ENCODE measurements at places on chromosomes 5 and 9. TPM values are rescaled to one million over a fixed set of nuclear protein-coding genes. Genes with fewer than 3 reads are reported as not detected.

The ERCC8 gene
- total RNA-seq = 10.1 TPM

The GBGT1 gene
- 2.1 TPM for total RNA-seq

The SPATA31D4 gene
- total RNA-seq = not detected

The LCN9 gene
- total RNA-seq = not detected

The TEX48 gene
- not detected for total RNA-seq

The LSM11 gene
- total RNA-seq = 4.1 TPM

GRCh38 chr5:14669975-14670374 lies 5.5 kb downstream of the OTULIN start:
- no peak for DNase-seq

DNA sequence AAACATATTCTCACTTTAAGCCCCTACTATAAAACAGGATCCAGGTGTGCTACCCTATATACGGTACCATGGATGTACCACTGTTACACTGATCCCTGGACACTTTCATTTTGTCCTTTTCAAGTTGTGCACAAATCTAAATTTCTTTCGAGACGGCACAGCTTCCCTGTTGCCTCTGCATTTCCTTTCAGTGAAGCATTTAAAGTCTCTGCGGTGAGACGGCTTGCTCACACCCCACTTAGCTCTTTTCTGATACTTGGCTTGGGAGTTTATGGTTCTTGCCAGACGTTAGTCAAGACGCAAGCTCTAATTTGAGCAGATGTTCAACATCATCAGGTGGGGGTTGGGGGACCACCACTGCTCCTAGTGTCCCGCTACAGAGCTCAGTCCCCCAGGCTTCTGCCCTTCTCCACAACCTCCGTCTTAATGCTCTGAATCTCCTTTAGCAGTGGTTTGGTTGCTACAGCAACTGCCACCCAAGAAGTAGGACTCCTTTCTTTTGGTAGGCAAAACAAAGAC lies 15.8 kb downstream of the F2RL2 start:
- DNase-seq = no peak

- no peak for DNase-seq
These were observed 2.3 kb downstream of the ALAD start for GRCh38 chr9:113398796-113399195.

GRCh38 chr5:57219386-57219785 lies 45.5 kb downstream of the GPBP1 start:
- no peak for DNase-seq

- no peak for DNase-seq
These were observed 31.2 kb downstream of the AMBP start for GRCh38 chr9:114046875-114047274.

- no peak for DNase-seq
These were observed 2011.0 kb upstream of the NUDT12 start for GRCh38 chr5:105573575-105573974.

GRCh38 chr5:39624268-39624886 lies 199.6 kb upstream of the DAB2 start:
- DNase-seq = no peak

- no peak for DNase-seq
These were observed at the start of gene LRRTM2 for GRCh38 chr5:138874771-138875551. Gene LRRTM2, minus strand, starts transcription at chr5:138875335. Its CDS starts 424 bp downstream, at chr5:138874911.

DNA sequence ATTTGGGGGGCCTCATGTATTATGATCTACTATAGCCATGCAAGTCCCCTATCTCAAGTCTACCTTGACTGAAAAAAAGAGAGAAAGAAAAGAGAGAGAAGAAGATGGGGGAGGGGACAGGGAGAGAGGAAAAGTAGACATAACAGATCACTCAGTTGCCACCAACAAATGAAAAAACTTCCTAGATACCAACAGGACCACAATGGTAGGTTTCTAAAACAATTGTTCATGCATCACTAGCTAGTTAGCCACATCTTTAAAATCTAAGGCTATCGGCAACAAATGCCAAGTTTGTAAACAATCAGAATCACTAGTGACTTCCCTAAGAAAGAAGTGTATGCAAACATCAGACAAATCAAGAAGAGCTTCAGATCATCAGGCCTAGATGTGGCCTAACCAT lies 328.2 kb downstream of the BNC2 start:
- DNase-seq = no peak

GRCh38 chr9:81183761-81184160 lies 505.6 kb downstream of the TLE1 start:
- DNase-seq = no peak

DNA sequence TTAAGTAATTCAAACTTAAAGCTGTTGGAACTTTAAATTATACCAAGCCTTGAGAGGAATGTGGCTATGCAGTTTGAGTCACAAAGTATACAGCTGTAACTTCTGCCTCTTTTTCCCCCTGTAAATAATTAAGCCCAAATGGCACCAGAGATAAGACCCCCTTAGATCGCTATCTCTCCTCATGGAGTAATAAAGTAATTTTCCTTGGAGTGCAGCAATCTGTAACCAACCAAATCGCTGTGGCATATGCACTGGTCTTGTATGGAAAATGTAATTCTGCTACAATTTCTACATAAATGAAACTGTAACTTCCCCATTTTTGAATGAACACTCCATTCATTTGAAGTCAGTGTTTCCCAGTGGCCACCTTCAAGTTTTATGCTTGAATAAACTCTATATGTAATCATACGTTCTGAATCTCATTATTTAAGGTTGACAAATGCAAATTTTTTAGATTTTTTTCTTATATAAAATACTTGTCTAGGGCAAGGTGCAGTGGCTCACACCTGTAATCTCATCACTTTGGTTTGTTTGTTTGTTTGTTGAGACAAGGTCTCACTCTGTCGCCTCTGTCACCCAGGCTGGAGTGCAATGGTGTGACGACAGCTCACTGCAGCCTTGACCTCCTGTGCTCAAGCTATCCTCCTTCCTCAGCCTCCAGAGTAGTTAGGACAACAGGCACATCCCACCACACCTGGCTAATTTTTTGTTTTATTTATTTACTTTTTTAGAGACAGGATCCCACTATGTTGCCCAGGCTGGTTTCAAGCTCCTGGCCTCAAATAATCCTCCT lies 12.3 kb downstream of the SUSD1 start:
- no peak for DNase-seq

GRCh38 chr9:135819905-135820304 lies 87.4 kb downstream of the CAMSAP1 start:
- DNase-seq = no peak

DNA sequence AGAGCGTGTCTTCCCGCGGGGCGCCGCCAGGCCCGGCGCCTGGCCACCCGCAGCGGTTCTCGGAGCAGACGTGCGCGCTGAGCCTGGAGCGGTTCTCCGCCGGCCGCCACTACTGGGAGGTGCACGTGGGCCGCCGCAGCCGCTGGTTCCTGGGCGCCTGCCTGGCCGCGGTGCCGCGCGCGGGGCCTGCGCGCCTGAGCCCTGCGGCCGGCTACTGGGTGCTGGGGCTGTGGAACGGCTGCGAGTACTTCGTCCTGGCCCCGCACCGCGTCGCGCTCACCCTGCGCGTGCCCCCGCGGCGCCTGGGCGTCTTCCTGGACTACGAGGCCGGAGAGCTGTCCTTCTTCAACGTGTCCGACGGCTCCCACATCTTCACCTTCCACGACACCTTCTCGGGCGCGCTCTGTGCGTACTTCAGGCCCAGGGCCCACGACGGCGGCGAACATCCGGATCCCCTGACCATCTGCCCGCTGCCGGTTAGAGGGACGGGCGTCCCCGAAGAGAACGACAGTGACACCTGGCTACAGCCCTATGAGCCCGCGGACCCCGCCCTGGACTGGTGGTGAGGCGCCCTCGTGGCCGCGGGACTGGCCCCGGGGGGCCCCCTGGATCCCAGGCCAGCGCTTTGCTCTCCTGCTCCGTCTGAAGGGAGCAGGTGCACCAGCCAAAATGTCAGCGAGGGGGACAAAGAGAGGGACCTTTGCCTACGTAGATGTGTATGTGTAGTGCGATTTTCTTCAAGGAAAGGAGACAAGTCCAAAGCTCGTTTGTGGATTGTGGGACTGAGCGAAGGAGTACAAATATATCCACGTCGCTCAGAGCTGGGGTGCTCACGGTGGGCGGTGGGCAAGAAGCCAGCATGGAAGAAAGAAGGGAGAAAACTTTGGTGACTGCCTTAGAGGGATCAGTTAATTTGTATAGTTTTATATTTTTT lies 19.5 kb downstream of the BTNL9 start:
- DNase-seq = no peak

- no peak for DNase-seq
These were observed 83.0 kb downstream of the CMYA5 start for GRCh38 chr5:79772651-79773050.

- DNase-seq = no peak
These were observed 2.2 kb upstream of the FOXD1 start for GRCh38 chr5:73450672-73451223.

DNA sequence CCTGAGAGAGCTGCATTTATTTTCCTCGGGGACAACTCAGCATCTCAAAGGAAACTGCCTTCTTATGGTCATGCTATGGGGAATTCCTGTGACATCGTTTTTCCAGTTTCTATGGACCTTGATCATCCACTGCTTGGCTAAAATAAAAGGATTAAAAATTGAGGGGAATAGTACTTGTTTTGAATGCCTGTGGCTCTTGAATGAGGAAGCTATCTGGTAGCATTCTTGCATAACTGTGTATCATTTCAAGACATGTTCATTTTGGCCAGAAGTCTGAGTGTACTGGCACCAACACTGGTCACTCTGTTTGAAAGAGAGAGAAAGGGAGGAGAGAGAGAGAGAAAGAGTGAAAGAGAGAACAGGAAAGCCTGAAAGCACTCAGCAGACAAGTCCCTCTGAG lies 116.7 kb downstream of the DOCK2 start:
- DNase-seq = no peak

- no peak for DNase-seq
These were observed 118.0 kb downstream of the PRKACG start for GRCh38 chr9:68895741-68896478.

DNA sequence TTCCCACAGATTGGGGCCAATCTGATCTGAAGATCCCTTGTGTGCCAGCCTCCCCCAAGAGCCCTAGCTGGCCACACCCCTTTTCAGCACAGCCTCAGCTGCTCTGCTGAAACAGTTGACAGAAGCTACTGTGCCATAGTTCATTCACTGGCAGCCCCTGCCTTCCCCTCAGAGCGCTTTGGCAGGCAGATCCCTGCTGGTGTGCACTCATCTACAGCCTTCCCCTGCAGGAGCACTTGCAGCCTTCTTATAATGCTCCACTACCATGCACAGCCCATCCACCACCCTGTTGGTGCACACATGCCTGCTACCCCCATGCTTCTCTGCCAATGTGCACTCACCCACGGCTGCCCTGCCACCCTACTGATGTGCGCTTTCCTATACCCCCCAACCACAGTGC lies 471.3 kb downstream of the MTRR start:
- no peak for DNase-seq

- no peak for DNase-seq
These were observed 299.3 kb downstream of the ENC1 start for GRCh38 chr5:74341221-74341620.

GRCh38 chr5:96875791-96876291 lies 459 bp upstream of the ERAP2 start:
- DNase-seq = no peak

GRCh38 chr5:138953387-138954256 lies 78.5 kb upstream of the LRRTM2 start:
- peak; percentile 12 for DNase-seq

DNA sequence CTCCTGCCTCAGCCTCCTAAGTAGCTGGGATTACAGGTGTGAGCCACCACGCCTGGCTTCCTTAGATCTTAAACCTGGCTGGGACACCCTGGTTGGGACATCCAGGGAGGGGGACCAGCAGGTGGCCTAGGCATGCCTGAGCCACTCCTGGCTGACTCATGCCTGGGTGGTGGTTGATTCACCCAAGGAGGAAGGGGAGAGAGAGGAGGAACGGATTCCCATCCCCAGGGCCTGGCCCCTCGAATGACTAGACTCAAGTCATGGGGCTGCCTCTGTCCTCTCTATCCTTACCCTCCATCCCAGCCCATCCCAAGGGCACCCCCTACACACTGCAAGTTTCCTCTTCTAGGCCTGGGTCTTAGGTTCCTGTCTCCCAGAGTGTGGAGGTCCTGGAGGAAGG lies 12.7 kb downstream of the EEIG1 start:
- DNase-seq = no peak

DNA sequence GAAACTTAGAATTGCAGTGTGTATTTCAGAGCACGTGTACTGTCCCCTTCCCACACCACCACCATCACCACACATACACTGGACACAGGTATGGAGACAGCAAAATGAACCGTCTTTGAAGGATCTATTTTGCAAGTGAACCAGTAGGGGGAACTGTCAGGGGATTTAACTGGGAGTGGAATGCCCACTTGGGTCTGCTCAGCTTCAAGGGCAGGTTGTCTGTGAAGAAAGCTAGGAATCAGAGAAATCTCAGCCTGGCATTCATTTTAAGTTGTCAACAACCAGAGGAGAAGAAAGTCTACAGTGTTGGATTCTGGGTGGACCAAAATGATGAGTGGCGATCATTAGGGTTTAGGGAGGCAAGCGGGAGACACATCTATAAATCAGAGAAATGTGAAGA lies 147.0 kb downstream of the DCP2 start:
- no peak for DNase-seq

DNA sequence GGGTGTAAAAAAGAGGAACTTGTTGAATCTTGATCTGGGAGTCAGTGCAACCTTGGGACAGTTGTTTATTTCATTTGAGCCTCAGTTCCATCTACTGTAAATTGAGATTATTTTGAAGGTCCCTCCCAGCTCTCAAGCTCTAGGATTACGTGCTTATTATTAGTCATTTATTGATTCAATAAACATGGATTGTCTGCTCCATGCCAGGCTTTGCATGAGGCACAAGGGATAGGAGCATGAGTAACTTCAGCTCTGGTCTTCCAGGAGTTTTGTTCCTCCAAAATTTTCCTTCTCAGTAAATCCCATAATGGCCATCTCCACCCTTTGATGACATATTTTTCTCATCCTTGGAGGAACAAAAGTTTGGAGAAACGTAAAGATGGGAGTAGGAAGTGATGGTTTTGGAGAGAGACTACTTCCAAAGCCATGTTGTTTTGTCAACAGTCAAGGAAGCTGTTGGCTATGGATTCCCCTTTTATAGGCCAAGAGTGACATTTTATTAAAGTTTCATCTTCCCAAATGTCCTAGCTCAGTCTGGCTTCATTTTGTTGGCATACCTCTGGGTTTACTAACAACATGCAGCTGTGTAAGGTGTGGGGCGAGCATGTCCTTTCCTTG lies 244.6 kb downstream of the DMRT2 start:
- no peak for DNase-seq

DNA sequence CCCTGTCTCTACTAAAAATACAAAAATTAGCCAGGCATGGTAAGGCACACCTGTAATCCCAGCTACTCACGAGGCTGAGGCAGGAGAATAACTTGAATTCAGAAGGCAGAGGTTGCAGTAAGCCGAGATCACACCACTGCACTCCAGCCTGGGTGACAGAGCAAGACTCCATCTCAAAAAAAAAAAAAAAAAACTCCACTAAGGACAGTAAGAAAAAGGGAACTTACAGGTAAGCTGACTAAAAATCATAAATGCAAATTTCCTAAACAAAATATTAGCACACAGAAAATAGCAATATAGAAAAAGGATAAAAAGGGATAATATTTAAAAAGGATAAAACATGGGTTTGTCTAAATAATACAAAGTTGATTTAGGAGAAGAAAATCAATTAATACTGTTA lies 27.9 kb upstream of the HNRNPA0 start:
- DNase-seq = no peak
